A549 treated with ZK216348 at 1 μM for 4 hours (cell line): ENCODE measurements at places on chromosomes 2 and 18. TPM values are rescaled to one million over a fixed set of nuclear protein-coding genes. Genes with fewer than 3 reads are reported as not detected.

The CRYGC gene
- total RNA-seq: not detected in 5 replicates

The TDRD15 gene
- total RNA-seq: not detected in 5 replicates

The HJURP gene
- 68.3 to 93.0 TPM (median 68.9 TPM) in 5 replicates for total RNA-seq

The ITPRIPL1 gene
- not detected in 5 replicates for total RNA-seq

The LBH gene
- 78.3 to 138 TPM (median 115 TPM) in 5 replicates for total RNA-seq

The BOLL gene
- total RNA-seq: not detected in 5 replicates

The PIEZO2 gene
- 0.47 to 1.5 TPM (median 1.2 TPM) in 5 replicates for total RNA-seq

The CREG2 gene
- 7.3 to 13.6 TPM (median 12.6 TPM) in 5 replicates for total RNA-seq

The CDK5R2 gene
- 2.3 to 4.7 TPM (median 3.8 TPM) in 5 replicates for total RNA-seq

The CFAP53 gene
- total RNA-seq: 0.19 to 0.62 TPM (median 0.35 TPM) in 5 replicates

The OTOS gene
- total RNA-seq: not detected in 5 replicates

The SCG2 gene
- total RNA-seq: 0.86 to 1.3 TPM (median 1.2 TPM) in 5 replicates

The CPO gene
- total RNA-seq: 0.13 TPM in 1 of 5 replicates, not detected in the others

The RPIA gene
- 24.5 to 28.8 TPM (median 28.2 TPM) in 5 replicates for total RNA-seq

The CXCR1 gene
- not detected in 5 replicates for total RNA-seq

The KHK gene
- 7.5 to 10.4 TPM (median 9.1 TPM) in 5 replicates for total RNA-seq

The STK17B gene
- total RNA-seq: 2.9 to 9.2 TPM (median 6.1 TPM) in 5 replicates

The TMEM198 gene
- 0.71 to 1.6 TPM (median 1.2 TPM) in 5 replicates for total RNA-seq

The CHRNA1 gene
- not detected in 5 replicates for total RNA-seq

The SERPINB10 gene
- total RNA-seq: not detected in 5 replicates

The PRKAG3 gene
- total RNA-seq: not detected in 5 replicates

The TMEM17 gene
- total RNA-seq: 3.9 to 6.1 TPM (median 5.4 TPM) in 5 replicates

The CNTNAP5 gene
- not detected in 5 replicates for total RNA-seq

The CDK15 gene
- not detected in 5 replicates for total RNA-seq

The CCDC141 gene
- 0.13 TPM in 1 of 5 replicates, not detected in the others for total RNA-seq

The LOXL3 gene
- total RNA-seq: 0.27 to 1.1 TPM (median 0.58 TPM) in 5 replicates

The NEUROD1 gene
- not detected in 5 replicates for total RNA-seq

The SGPP2 gene
- total RNA-seq: 0.24 to 0.46 TPM (median 0.38 TPM) in 5 replicates

The OR6B2 gene
- total RNA-seq: not detected in 5 replicates

The GRHL1 gene
- 0.70 to 2.0 TPM (median 0.97 TPM) in 5 replicates for total RNA-seq

The CUL3 gene
- 57.9 to 83.9 TPM (median 69.0 TPM) in 5 replicates for total RNA-seq

The ANKRD30B gene
- total RNA-seq: not detected in 5 replicates

The SKOR2 gene
- total RNA-seq: not detected in 5 replicates

The MYL12A gene
- 261 to 397 TPM (median 307 TPM) in 5 replicates for total RNA-seq

The RESP18 gene
- not detected in 5 replicates for total RNA-seq

The ITGB6 gene
- 0.61 to 1.2 TPM (median 0.91 TPM) in 5 replicates for total RNA-seq

The ACADL gene
- 0.11 to 0.24 TPM in 2 of 5 replicates, not detected in the others for total RNA-seq

The SULT1C4 gene
- 0.27 TPM in 1 of 5 replicates, not detected in the others for total RNA-seq

The CPSF3 gene
- 49.5 to 69.6 TPM (median 52.4 TPM) in 5 replicates for total RNA-seq

The G6PC2 gene
- total RNA-seq: not detected in 5 replicates

The LBX2 gene
- total RNA-seq: 2.2 to 4.3 TPM (median 3.3 TPM) in 5 replicates

The GNLY gene
- total RNA-seq: 0.38 TPM in 1 of 5 replicates, not detected in the others

The FOXD4L1 gene
- total RNA-seq: 0.25 to 0.50 TPM (median 0.28 TPM) in 5 replicates

The TSPYL6 gene
- not detected in 5 replicates for total RNA-seq

The SERPINB3 gene
- total RNA-seq: 0.12 to 0.19 TPM (median 0.14 TPM) in 4 of 5 replicates, not detected in the other

The TUBA3D gene
- total RNA-seq: 0.78 to 1.7 TPM (median 0.90 TPM) in 5 replicates

The GATA6 gene
- total RNA-seq: 1.5 to 2.4 TPM (median 1.7 TPM) in 5 replicates

The GPR45 gene
- not detected in 5 replicates for total RNA-seq

The MC4R gene
- total RNA-seq: not detected in 5 replicates

The KCNG2 gene
- total RNA-seq: not detected in 5 replicates

The GPR39 gene
- total RNA-seq: 7.4 to 10.3 TPM (median 9.6 TPM) in 5 replicates

The LRP1B gene
- total RNA-seq: 0.02 to 0.09 TPM in 2 of 5 replicates, not detected in the others

The ANTXR1 gene
- 101 to 155 TPM (median 144 TPM) in 5 replicates for total RNA-seq

The NBAS gene
- total RNA-seq: 13.5 to 16.4 TPM (median 16.2 TPM) in 5 replicates
